ENCODE measurements at places on chromosomes 2 and 18.

GRCh38 chr18:80218341-80219227, 28.7 kb downstream of the PARD6G start:
- no peak for DNase-seq

GRCh38 chr2:21422050-21422449, 298.3 kb downstream of the TDRD15 start:
- no peak for DNase-seq

DNA sequence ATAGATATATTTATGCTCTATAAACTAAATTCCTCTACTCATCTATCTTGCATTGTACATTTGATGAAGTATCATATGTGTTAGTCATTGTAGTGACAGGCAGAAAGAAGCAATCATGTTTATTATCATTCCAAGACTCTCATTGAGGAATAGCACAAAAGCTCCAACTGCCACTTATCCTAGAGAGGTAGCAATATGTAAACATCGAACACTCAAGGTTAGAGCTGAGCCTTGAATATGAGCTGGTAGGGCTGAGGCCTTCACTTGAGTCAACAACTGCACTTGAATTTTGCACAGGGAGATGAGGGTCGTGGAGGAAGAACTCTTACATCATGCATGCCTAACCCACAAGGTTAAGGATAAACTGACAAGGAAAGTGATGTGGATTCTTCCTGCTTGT, 900.9 kb downstream of the CPS1 start:
- DNase-seq, result no peak

GRCh38 chr2:227783404-227784138, 30.1 kb upstream of the CCL20 start:
- DNase-seq, result peak; percentile 17

DNA sequence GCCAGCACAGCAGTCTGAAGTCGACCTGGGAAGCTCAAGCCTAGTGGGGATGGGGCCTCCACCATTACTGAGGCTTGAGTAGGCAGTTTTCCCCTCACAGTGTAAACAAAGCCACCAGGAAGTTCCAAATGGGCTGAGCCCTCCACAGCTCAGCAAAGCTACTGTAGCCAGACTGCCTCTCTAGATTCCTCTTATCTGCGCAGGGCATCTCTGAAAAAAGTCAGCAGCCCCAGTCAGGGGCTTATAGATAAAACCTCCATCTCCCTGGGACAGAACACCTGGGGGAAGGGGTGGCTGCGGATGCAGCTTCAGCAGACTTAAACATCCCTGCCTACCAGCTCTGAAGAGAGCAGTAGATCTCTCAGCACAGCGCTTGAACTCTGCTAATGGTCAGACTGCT, 218.4 kb upstream of the VRK2 start:
- DNase-seq, result no peak

DNA sequence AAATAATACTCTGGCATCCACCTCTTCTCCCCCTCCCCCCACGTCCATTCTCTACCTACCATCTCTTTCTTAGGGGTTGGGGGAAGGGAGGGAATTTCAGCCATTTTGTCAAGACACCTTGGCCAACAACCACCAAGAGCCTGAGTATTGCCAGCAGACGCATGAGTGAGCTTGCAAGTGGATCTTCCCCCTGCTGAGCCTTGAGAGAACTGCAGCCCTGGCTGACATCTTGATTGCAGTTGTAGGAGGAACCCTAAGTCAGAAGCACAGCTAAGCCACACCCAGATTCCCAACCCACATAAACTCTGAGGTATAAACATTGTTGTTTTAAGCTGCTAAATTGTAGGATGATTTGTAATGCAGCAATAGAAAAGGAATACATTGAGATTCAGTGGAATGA, 165.6 kb downstream of the TMEFF2 start:
- no peak for DNase-seq

DNA sequence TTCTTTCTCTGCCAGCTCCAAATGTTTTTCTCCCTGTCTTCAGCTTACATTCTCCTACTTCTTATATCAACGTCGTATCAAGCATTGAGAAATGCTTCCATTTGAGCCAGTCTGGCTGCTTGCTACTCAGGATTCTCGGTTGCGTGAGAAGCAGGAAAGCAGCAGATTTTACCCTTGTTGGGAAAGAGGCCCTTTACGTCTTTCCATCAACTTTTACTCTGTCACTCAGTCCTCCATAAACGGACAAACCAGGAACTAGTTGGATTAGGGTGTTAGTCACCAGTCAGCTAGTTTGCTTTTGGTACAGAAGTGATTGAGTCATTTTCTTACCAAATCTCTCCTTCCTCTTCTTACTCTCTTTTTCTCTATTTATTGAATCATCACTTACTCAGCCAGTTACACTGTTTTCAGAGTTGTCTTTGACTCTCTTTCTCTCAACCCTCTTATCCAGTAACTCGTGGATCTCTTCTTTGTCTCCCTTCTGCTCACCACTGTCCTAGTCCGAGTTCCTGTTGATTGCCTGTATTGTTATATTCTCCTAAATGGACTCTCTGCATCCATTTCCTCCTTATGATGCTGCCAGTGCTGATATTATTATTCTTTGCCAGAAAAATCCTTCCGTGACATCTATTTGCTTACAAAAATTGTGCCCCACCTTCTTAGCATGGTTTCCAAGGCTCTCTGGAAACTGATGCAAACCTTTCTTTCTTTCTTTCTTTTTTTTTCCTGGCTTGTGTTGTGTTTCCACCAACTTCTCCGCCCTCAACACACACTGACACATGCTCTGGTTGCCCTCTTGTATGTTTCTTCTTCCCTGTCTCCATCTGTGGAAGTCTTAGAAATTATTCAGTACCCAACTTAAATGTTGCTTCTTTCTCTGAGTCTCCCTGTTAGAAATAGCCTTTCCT, 61.5 kb downstream of the VRK2 start:
- no peak for DNase-seq

DNA sequence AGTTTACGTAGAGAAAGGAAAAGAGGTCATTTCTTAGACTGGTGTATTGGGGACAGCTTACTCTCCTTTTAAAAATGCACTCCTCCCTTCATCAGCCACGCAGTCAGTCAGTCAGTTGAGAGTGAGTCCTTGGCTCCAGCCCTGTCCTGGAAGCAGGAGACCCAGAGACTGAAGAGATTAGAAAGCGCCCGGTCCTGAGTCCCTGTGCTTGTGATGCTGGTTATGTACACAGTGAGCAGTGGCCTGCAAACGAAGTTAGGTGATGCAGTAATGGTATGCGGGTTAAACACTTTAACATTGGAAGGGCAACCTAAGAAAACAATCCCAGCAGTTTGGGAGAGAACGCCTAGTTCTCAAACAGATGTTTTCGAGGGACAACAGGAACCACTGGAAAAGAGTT, 6.3 kb upstream of the ASB1 start:
- DNase-seq, result no peak

DNA sequence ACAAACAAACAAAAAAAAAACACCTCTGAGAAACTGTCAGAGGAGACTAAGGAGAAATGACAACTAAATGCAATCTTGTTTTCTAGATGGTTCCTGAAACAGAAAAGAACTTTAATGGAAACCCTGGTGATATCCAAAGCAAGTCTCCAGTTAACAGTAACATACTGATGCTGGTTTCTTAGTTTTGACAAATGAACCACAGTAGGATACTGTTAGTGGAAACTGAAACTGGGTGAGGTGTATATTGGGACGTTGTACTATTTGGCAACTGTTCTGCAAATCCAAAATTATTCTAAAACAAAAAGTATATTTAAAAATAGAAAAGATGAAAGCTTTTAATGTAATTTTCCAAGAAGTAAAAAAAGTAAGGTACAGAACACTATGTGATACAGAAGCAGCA, 11.4 kb downstream of the SESTD1 start:
- no peak for DNase-seq

- DNase-seq, result peak; percentile 68
Measured at GRCh38 chr18:58402247-58402646, 226.6 kb downstream of the ALPK2 start.

- DNase-seq, result no peak
Measured at GRCh38 chr2:98029718-98030222, 34.0 kb upstream of the TMEM131 start.

GRCh38 chr2:160932960-160933359, 227.3 kb upstream of the TANK start:
- DNase-seq, result no peak

DNA sequence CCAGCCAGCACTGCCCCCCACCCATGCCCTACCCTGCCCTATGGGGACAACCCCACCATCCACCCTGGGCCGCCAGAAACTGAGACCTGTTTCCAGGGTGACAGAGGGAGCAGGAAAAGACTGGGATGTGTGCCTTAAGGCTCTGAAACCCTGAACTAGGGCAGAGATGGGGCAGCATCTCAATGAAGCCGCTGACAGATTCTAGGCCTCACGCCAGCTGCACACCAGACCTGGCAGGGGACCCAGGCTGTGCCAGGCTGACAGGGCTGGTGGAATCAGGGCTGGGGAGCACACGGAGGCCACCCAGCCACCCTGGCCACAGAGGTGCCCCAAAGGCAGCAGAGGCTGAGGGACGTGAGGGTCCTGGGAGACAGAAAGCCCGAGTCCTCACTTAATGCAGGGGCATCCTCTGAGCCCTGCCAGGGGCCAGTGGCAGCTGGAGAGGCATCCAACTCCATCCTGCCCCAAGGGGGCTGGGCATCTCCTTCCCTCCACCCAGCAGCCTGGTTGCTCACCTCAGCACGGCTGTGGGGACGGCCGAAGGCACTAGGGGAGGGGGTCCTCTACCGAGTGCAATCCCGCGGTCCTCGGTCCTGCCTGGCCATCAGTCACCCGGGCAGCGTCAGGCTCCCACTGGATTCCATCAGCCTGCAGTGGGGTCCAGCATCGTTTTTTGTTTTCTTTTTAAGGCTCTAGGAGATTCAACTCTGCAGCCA, 169.2 kb downstream of the ZFP36L2 start:
- no peak for DNase-seq

GRCh38 chr18:54671291-54671881, 80.3 kb downstream of the DYNAP start:
- DNase-seq, result peak; percentile 47
